ENCODE measurements at places on chromosomes 11 and 22.
A peak's percentile ranks its signal among the peaks of the same experiment; 100 is the strongest.

DNA sequence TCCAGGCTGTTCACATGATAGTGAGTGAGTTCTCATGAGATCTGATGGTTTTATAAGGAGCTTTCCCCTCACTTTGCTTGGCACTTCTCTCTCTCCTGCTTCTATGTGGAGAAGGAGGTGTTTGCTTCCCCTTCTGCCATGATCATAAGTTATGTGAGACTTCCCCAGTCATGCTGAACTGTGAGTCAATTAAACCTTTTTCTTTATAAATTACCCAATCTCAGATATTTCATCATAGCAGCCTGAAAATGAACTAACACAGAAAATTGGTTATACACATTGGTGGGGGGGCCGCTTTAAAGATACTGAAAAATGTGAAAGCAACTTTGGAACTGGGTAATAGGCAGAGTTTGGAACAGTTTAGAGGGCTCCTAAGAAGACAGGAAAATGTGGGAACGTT is 741.1 kb upstream of the LUZP2 start:
- DNase-seq: peak; percentile 13

DNA sequence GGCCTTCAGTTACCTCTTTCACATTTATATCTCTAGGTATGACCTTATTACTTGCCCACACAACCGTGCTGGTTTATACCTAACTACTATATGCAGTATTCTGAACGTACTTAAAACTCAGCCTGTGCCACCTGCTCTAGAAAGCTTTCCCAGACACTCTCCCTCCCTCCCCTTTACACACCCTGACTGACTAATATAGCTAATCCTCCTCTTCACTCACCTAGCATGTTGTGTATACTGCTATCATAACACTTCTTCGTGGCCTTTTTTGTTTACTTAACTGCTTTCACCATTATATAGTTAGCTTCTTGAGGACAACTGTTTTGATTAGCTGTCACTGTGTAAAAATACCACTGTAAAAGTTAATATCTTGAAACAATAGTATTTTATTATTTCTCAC is 23.5 kb downstream of the RNF214 start:
- no peak for DNase-seq

DNA sequence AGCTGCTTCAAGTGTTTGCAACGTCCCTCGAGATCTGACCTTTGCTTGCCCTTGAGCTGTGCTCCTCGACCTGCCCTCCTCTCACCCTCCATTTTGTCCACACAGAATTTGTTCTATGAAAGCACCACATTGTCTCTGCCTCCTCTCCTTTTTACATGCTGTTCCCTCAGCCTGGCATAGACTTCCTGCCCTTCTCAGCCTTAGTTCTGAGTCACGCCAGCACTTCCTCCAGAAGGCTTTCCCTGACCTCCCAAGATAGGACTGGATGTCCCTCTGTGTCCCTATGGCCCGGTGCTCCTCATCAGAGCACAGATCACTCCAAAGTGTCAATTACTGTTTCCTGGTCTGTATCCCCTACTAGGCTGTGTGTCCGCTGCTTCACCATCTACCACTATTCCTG is 16.2 kb downstream of the JHY start:
- no peak for DNase-seq

- no peak for DNase-seq
These were observed 95.3 kb upstream of the TBCEL start for GRCh38 chr11:120928627-120929026.

DNA sequence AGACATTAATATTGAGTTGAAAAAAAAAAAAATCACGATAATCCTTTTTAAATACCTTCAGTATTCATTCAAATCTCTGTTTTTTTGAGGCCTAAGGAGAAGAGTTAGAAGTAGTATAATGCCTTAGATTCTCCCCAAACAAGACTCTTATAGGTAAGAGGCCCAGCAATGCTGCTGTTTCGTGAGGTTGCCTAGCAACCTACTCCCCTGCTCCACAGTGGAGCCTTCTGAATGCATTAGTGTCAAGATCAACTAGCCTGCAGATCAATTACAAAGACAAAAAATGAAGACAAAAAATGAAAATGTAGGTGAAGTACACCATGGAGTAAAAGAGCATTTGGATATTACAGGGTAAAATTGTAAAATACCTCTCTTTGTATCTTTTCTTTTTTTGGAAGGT is 229.8 kb upstream of the LUZP2 start:
- no peak for DNase-seq

DNA sequence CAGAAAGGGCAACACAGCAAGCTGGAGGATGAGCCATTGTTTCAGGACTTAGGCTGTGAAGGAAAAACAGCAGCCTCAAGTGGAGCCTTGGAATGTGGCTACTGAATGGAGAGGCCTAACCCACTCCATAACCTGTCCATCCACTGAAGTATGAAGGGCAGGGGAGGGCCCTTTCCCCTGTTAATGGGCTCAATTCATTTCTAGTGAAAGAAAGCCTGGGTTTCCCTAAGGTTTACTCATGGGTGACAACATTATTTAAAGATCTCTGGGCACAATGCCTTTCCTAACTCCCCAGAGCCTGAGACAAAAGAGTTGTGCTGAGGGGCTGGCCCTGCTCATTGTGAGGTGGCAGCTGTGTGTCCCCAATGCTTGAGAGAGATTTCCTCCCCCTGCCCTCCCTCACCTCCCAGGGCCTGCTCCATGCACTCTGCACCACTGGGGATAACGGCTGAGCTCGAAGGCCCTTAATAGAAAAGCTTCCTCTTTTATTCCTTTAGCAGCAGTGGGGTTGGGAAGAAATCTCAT is 83.8 kb downstream of the ME3 start:
- no peak for DNase-seq

DNA sequence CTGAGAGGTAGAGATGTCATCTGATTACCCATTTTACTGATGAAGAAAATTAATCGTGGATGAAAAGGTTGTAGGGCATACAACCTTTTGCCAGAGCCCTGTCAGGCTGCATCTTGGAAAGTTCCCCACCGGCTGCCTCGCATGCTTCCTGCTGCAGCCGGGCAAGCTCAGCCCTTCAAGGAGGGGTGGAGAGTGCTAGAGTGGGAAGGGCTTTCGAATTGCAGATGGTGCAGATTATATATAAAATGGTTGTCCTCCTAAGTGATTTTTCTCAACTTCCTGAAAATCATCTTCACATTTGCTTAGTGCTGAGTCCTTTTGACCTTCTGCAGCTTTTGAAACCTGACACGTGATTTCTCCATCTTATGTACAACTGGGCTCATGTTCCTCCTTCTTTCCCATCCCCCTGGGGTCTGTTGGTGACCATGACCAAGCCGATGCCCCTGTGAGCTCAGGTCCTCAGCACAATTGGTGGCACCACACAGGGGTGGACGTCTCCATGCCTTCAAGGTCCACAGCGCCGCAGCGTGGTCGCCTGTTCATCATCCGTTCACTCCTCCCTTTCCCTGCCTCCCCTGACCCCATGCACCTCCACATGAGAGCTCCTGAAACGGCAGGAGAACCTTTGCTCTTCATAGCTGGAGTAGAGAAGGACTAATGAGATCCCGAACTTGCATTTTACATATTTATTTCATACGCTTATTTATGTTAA is 47.6 kb upstream of the MYO18B start:
- no peak for DNase-seq

DNA sequence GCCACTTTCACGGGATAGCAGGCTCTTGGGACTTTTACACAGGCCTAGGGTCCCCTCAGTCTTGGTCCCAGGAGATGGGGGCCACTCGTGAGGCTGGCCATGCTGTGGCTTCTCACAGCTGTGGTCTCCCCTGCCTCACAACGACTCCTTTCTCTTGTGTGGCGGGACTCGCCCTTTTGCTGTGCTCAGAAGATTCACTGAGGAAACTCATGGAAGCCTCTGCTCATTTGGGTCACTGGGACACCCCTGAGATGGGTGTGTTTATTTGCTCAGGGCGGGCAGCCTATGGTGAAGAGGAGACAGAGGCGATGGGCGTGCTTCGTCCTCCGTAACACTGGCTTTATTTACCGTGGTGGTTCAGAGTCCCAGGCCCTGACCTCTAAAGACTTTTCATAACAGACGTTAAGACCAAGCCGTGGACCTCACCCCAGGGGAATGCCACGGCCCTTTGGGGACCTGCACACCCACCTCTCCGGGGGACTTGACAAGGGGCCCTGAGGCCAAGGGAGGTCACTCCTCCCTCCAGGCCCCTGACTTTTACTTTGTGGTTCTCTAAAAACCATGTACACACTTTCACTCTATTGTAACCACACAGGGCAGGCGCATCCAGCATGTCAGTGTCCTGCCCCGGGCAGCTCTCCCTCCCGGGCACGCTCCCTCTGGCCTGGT is 15.5 kb downstream of the TEF start:
- DNase-seq: no peak

DNA sequence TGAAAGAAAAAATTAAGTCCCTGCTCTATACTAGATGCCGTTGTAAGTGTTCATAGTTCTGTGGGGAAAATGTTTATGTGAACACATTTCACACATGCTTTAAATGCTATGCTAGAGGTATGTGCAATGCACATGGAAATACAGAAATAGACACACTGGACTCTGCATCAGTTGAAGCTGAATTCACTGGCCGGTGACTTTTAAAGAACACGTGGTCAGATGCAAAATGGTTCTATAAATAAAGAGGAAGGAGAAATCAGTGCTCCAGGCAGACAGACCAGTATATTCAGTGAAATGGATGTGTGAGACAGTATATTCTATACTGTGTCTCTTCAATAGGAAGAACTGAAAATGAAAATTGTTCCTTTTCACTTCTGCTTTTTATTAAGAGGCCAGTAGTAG is 29.9 kb downstream of the TRPC6 start:
- no peak for DNase-seq

DNA sequence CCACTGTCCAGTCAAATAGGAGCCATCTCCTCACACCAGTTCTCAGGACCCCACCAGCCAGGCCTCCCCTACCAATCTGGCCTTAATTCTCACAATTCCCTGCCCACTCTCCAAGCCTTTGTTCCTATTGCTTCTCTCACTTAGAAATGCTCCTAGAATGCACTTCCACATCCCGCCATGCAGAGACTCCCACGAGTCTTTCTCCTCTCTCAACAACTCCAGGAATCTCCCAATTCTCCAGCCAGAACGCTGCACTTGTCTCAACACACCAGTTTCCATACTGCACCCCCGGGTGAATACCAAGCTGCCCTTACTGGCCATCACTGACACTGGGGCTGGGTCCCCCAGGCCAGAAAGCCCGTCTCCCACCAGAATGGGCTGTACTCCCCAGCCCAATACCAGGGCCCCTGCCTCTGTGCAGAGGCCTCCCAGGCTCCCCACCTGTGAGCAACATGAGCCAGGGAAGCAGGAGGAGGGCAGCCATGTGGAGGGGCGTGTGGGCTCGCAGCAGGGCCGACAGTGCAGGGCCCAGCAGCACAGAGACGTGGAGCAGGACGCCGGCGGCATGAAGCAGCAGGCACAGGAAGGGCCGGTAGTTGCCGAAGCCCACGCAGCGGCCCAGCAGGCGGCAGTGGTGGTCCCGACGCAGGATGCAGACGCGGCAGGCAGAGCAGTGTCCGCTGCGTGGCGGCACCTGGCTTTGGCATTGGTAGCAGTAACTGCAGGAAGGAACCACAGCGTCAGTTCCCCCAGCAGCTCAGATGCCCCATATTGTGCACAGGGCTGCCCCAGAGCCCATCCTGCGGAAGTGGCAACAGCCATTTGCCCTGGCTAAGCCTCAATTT is 2.4 kb downstream of the ZDHHC24 start:
- peak; percentile 61 for DNase-seq

- peak; percentile 15 for DNase-seq
These were observed 11.4 kb upstream of the DENND5A start for GRCh38 chr11:9276571-9276970.

All from fibroblast of pulmonary artery (primary cell).